ENCODE measurements at places on chromosomes 2 and 18.
A peak's percentile ranks its signal among the peaks of the same experiment; 100 is the strongest.

- H3K4me3 ChIP-seq: no peak overlapping the region
- H3K27ac ChIP-seq: no peak overlapping the region
- no peaks in the 10 kb centered on the region for H3K27me3 ChIP-seq
- H3K36me3 ChIP-seq: no peaks in the 10 kb centered on the region
- H3K4me1 ChIP-seq: peaks cover 6% of the 10 kb centered on the region
These were observed 16.2 kb upstream of the GLS start for GRCh38 chr2:190864375-190864774.

- no peaks in the 10 kb centered on the region for H3K4me1 ChIP-seq
- no peak for DNase-seq
- H3K36me3 ChIP-seq: no peaks in the 10 kb centered on the region
- no peaks in the 10 kb centered on the region for H3K27me3 ChIP-seq
- no peak overlapping the region for H3K4me3 ChIP-seq
- H3K27ac ChIP-seq: no peak overlapping the region
These were observed 153.2 kb upstream of the MYT1L start for GRCh38 chr2:2484301-2484700.

DNA sequence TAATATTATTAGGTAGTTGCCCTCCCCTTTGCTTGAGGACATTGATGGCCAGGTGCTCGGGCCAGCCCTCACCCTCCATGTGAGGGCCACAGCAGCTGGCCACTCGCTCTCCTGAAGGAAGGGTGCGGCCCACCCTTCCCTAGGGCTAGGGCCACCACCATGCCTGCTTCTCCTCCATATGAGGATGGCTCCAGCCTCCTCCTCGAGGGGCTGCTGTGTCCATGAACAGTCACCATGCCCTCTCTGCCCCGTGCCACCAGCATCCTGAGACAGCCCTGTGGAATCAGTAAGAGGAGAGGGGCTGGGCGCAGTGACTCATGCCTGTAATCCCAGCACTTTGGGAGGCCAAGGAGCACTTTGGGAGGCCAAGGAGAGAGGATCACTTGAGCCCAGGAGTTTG lies 2.4 kb downstream of the GPR17 start:
- no peak overlapping the region for H3K27ac ChIP-seq
- DNase-seq: no peak
- no peaks in the 10 kb centered on the region for H3K4me1 ChIP-seq
- no peaks in the 10 kb centered on the region for H3K36me3 ChIP-seq
- H3K4me3 ChIP-seq: no peak overlapping the region
- no peaks in the 10 kb centered on the region for H3K27me3 ChIP-seq

DNA sequence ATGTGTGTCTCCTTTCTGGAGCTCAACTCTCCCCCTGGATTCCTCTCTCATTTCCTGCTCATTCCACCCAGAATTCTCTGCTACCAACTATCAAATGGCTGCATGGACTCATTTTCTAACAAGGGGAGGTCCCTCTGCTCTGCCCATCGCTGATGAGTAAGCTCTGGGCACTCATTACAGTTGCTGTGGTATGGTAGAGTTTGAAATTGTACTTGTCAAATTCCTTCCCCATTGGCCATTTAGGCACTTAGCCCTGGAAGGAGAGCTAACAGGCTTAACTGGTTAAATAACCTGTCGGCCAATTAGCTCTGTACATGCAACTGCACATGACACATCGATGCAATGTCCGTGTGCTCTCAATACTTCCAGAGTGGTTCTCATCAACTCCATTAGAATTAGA lies 20.4 kb downstream of the COL6A3 start:
- H3K4me3 ChIP-seq: no peak overlapping the region
- peaks cover 5% of the 10 kb centered on the region for H3K4me1 ChIP-seq
- no peaks in the 10 kb centered on the region for H3K27me3 ChIP-seq
- H3K36me3 ChIP-seq: no peaks in the 10 kb centered on the region

DNA sequence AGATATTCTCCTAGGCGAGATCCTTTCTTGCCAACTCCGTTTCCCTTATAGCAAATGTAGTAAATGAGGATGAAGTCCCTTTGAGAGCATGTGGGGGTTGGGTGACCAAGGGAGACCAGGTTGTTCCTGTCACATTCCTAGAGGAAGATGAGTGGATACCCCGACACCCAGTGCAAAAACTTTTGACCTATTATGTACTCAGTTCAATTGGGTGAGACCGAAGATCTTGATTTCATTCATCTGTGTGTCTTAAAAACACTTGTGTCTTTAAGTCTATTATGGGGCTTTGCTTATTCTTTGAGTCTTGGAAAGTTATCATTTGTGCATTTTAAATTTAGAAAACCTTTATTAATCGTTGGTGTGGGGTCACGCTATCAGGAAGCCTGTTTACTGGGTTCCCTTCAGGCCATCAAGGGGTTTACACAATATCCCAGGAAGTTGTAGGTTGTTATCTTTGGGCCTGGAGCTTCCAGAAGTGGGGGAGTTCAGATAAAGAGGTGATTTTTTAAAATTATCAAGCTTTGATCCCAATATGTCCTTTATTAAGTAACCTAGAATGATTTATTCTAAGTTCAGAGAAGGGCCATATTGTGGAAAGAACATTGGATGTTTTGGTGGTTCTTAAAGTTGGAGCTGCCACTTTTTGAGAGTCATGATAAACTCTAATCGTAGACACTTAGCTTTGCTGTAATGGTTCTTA lies 2.8 kb downstream of the RHOB start:
- DNase-seq: no peak
- no peaks in the 10 kb centered on the region for H3K27me3 ChIP-seq
- peak overlapping the region; percentile 99 for H3K27ac ChIP-seq
- no peaks in the 10 kb centered on the region for H3K36me3 ChIP-seq
- peak overlapping the region; percentile 76 for H3K4me3 ChIP-seq

- H3K27ac ChIP-seq: no peak overlapping the region
- H3K36me3 ChIP-seq: no peaks in the 10 kb centered on the region
These were observed 335.0 kb upstream of the TRIB2 start for GRCh38 chr2:12381543-12382325.

DNA sequence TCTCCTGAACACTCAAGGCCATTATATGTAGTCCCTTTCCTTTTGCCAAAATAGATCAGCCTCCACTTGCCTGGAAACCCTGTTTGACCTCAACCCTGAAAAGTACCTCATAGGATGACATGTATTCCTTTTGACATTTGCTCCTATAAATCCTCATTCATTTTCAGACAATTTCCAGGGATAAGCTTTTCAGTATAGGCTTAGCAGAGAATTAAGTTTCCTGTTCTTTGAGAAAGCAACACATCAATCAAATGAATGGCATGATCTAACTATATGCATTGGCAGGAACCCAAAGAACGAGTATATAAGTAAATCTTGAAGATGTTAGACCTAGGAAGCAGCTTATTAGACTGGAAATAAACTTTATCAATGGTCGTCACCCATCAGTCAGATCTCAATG lies 483.0 kb downstream of the CCDC85A start:
- no peak for DNase-seq
- H3K4me3 ChIP-seq: no peak overlapping the region
- H3K36me3 ChIP-seq: no peaks in the 10 kb centered on the region
- H3K27ac ChIP-seq: no peak overlapping the region

- peak overlapping the region; percentile 3 for H3K4me3 ChIP-seq
- no peaks in the 10 kb centered on the region for H3K36me3 ChIP-seq
- no peak overlapping the region for H3K27ac ChIP-seq
- peaks cover 8% of the 10 kb centered on the region for H3K27me3 ChIP-seq
These were observed 7.6 kb upstream of the ONECUT2 start for GRCh38 chr18:57427429-57428201.

- no peaks in the 10 kb centered on the region for H3K27me3 ChIP-seq
- H3K36me3 ChIP-seq: no peaks in the 10 kb centered on the region
- DNase-seq: no peak
- H3K27ac ChIP-seq: no peak overlapping the region
These were observed 289.5 kb upstream of the SIX3 start for GRCh38 chr2:44651974-44652373.

- no peaks in the 10 kb centered on the region for H3K27me3 ChIP-seq
- peak overlapping the region; percentile 15 for H3K4me3 ChIP-seq
- no peak overlapping the region for H3K27ac ChIP-seq
- DNase-seq: no peak
These were observed 63.2 kb downstream of the GNAL start for GRCh38 chr18:11752116-11752911.

- H3K36me3 ChIP-seq: no peaks in the 10 kb centered on the region
- no peaks in the 10 kb centered on the region for H3K4me1 ChIP-seq
- H3K27me3 ChIP-seq: no peaks in the 10 kb centered on the region
- no peak overlapping the region for H3K4me3 ChIP-seq
These were observed 75.3 kb upstream of the CYP26B1 start for GRCh38 chr2:72222829-72223564.

- H3K4me3 ChIP-seq: no peak overlapping the region
- no peaks in the 10 kb centered on the region for H3K36me3 ChIP-seq
- no peak for DNase-seq
- no peak overlapping the region for H3K27ac ChIP-seq
- H3K27me3 ChIP-seq: no peaks in the 10 kb centered on the region
These were observed 70.3 kb downstream of the MAIP1 start for GRCh38 chr2:200025717-200026116.

DNA sequence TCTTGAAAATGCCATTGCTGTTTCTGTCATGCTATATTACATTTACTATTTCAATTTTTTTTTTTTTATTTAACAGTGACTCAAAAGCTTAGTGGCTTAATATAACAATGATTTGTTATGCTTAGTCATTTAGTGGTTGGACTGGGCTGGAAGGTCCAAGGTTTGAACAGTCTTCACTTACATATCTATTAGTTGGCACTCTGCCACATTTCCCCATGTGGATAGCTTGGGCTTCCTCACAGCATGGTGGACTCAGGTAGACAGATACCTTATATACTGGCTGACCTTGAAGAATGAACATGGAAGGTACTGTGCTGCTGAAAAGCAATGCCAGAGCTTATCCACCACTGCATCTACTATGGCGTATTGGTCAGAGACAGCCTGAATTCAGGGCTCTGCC lies 909.5 kb upstream of the SOX11 start:
- no peaks in the 10 kb centered on the region for H3K36me3 ChIP-seq
- no peaks in the 10 kb centered on the region for H3K27me3 ChIP-seq
- no peak for DNase-seq
- H3K4me3 ChIP-seq: no peak overlapping the region

DNA sequence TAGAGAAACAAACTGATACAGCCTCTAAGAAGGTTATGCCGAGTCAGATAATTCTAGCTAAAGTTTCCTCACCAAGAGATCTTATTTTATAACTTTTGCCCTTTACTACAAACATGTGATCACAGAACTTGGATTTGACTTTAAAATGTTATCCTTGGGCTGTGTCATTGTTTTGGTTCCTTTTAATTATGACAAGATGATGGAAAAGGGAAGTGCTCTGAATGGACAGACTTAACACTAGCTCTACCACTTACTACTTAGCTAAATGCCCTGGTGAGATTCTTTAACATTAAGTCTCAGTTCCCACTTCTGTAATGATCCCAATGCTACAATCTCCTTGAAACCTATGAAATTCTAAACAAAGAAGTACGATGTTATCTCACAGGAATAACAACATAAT lies 69.9 kb downstream of the RTTN start:
- no peak overlapping the region for H3K27ac ChIP-seq
- no peaks in the 10 kb centered on the region for H3K27me3 ChIP-seq
- H3K4me1 ChIP-seq: no peaks in the 10 kb centered on the region

DNA sequence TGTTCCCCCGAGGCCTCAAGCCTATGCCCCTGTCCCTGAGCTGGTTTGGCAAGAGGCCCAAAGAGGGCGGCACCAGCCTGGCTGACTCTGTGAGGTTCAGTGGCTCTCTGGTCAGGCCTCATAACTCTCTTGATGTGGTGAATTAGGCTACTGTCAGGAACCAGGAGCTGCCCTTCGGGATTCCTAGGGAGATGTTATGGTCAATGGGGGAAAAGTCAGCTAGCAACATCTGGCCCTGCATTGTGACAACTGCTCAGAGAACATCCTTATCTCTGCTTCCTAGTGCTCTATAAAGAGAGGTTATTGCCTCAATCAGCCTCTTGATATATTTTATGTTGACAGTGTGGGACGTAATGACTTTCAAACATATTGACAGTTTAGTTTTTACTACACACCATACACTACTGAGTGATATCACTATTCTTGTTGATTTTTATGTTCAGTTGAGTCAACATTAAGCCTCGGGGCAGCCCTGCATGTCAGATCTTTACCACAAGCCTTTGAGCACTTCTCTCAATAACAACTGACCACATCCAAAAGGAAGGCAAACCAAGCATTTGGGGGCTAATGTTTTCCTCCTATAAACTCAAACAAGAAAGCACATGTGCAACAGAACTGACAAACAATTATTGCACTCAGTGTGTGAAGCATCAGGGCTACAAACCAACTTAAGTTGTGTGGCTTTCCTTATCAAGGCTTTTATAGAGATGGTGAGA lies 448.3 kb upstream of the SLC14A2 start:
- no peak overlapping the region for H3K27ac ChIP-seq
- DNase-seq: no peak
- H3K36me3 ChIP-seq: no peaks in the 10 kb centered on the region
- H3K4me1 ChIP-seq: no peaks in the 10 kb centered on the region

DNA sequence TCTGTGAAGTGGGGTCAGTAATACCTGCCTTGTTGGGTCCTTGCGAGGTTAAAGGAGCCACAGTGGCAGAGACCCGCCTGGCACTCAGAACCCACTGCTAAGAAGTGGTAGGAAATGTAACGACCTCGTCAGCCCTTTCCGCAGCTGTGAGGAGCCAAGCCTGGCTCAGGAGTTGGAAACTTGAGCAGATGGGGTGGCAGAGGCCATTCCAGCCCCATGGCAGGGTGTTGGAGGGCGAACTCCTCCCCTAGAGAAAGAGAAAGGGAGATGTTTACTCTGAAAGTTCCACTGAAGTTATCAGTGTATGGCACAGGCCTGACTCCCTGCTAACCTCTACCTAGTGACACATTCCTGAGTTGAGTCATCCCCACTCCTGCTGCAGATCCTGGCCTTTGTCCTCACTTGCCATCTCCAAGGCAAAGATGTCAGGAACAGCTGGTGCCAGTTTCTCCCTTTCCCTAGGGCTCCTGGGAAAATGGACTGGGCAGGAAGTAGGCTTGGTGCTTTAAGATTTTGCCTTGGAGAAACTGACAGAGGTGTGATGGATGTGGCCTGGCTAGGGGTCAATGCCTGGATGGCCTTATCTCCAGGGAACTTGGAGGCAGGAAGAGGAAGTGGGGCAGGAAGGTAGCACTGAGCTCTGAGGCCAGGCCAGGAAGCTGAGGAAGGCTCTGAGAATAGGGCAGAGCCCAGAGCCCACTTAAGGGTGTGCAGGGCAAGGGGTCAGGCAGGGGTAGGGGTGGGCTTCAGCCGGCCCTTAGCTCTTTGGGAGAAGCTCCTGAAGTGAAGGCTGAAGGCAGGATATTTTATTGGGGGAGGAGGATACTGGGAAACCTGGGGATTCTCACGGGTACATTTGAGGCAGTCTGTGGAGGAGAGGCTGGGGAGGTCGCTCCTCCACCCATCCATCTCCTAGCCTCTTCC lies 888 bp downstream of the VAMP5 start:
- peak overlapping the region; percentile 61 for H3K4me3 ChIP-seq
- no peak for DNase-seq
- no peaks in the 10 kb centered on the region for H3K27me3 ChIP-seq
- peaks cover 12% of the 10 kb centered on the region for H3K4me1 ChIP-seq
- H3K27ac ChIP-seq: peak overlapping the region; percentile 46

- no peaks in the 10 kb centered on the region for H3K36me3 ChIP-seq
- no peak overlapping the region for H3K4me3 ChIP-seq
- H3K27me3 ChIP-seq: no peaks in the 10 kb centered on the region
- no peaks in the 10 kb centered on the region for H3K4me1 ChIP-seq
These were observed 215.3 kb downstream of the STK39 start for GRCh38 chr2:168032091-168032490.

- no peaks in the 10 kb centered on the region for H3K27me3 ChIP-seq
- H3K27ac ChIP-seq: no peak overlapping the region
- no peak overlapping the region for H3K4me3 ChIP-seq
These were observed 39.1 kb downstream of the FRZB start for GRCh38 chr2:182827182-182827879.

- H3K4me3 ChIP-seq: no peak overlapping the region
- no peaks in the 10 kb centered on the region for H3K4me1 ChIP-seq
- no peaks in the 10 kb centered on the region for H3K27me3 ChIP-seq
- H3K36me3 ChIP-seq: no peaks in the 10 kb centered on the region
- no peak for DNase-seq
- no peak overlapping the region for H3K27ac ChIP-seq
These were observed 370.4 kb downstream of the SOCS6 start for GRCh38 chr18:70659036-70659925.

All from ovary (tissue), 10 donors.